CD4-positive, alpha-beta T cell treated with Interleukin-4 for 4 hours (primary cell): ENCODE measurements at places on chromosomes 2 and 18.

DNA sequence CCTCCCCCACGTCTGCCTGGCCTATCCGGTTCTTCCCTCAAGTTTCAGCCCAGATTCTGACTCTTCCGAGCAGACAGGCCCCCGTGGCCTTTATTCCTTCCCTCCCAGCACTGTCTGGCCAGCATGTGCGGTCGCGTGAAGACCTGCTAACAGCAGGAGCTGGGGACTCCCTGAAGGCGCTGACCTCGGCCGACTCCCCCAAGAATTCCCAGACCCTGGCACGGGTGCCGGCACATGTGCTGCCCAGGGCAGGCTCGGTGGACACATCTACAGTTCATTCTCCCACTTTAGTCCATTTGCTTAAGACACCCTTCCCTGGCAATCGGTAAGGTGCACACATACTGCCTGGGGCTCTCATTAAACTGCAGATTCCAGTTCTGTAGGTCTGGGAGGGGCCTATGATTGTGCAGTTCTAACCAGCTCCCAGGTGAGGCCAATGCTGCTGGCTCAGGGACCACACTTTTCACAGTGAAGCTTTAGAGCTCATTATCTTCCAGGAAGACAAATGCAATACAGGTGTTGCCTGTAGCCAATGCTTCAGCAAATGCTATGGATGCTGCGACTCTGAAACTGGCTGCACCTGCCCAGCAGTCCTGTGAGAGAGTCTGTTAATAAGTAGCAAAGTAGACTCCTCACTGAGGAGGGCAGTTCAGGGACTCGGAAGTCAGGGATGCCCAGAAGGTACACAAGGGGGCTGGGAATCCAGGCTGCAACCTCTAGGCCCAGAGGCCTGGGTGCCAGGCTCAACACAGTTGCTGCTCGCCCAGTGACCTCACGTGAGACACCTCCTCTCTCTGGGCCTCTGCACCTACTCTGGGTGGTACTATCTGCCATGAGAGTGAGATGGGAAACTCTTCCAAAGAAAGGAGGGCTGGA lies 45.4 kb upstream of the TAF1B start:
- no peak for DNase-seq

DNA sequence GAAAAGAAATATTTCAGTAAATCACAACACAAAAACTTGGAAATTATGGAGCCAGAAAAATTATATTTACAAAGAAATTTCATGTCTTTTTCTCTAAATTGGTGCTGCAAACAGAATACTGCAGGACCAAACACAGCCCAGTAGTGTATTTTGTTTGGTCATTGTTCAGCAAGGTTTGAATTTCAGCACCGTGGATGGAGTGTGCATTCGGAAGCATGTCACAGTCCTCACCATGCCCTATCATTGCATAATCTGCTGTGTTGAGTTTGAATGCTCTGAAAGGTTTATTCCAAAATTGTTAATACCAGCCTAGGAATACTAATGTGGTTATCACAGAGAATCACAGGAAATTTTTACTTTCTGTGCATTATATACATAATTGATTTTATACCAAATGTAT lies 296.7 kb downstream of the METTL4 start:
- DNase-seq: no peak

GRCh38 chr2:230216489-230216888 lies 3.3 kb downstream of the SP110 start:
- DNase-seq: no peak

- DNase-seq: no peak
Measured at GRCh38 chr18:36158266-36158867, 28.7 kb downstream of the ELP2 start.

GRCh38 chr2:149161481-149162225 lies 123.2 kb downstream of the LYPD6B start:
- no peak for DNase-seq

DNA sequence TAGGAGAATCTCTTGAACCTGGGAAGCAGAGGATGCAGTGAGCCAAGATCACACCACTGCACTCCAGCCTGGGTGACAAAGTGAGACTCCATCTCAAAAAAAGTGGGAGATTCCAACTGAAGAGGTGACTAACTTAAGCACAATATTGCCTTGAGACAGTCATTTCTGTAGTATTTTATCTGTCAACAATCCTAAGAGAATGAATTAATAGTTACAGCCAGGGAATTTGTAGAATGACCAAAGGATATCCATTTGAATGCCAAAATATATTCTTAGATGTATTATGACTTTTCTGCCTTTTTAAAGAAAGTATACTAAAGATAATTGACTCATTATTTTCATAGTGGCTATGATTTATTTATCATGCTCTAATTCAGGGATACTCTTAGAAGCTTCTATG lies 40.7 kb upstream of the CCDC150 start:
- DNase-seq: no peak

GRCh38 chr18:64807560-64807959 lies 658.7 kb upstream of the LINC00305 start:
- no peak for DNase-seq

GRCh38 chr18:73784853-73785252 lies 362.8 kb downstream of the FBXO15 start:
- DNase-seq: no peak

DNA sequence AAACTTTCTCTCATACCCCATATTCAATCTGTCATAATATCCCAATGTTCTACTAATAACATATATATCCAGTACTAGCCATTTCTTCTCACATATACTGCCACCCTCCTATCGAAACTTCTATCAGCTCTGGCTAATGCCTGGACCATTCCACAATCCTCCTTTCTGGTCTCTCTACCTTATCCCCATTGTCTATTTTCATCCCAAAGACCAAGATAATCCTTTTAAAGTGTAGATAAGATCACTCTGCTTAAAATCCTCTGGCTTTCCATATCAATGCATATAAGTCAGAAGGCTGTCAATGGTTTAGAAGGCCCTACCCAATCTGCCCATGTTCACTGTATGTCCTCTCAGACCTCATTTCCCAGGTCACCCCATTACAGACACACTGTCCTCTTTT lies 229.6 kb downstream of the ZEB2 start:
- DNase-seq: no peak

GRCh38 chr18:48850822-48851598 lies 99.8 kb downstream of the SMAD7 start:
- DNase-seq: no peak

- no peak for DNase-seq
Measured at GRCh38 chr18:9426753-9427152, 48.6 kb upstream of the RALBP1 start.

- DNase-seq: no peak
Measured at GRCh38 chr2:134663451-134664450, 55.0 kb downstream of the TMEM163 start.

GRCh38 chr2:47068981-47069627 lies 86.0 kb downstream of the STPG4 start:
- DNase-seq: no peak

DNA sequence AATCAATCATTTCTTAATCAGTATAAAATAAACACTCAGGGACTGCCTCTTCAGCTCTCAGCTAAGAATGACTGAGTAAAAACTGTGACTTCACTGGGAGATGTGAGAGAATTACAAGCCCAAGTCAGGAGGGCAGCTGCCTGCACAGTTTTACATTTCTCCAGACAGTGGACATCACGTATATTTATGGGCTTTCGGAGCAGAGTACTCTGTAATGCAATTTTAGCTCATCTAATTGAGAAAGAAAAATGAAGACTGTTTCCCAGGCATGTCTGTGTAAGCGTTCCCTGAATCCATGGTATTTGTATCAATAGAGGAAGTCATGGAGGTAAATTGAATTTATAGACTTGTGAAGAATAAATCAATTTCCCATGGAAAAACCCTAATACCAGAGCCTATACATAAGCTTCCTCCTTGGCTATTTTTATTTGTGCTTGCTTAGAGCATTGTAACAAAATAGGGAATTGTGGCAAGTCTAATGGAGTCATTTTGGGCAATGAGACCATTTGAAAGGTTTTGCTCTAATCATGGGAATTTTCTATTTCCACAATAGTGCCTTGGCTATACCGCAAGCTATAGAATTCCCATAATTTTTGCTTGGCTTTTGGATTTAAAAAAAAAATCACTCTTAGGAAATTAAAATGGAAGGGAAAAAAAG lies 87.2 kb downstream of the SLC5A7 start:
- DNase-seq: no peak

- DNase-seq: no peak
Measured at GRCh38 chr2:85131116-85131515, 2.1 kb upstream of the TCF7L1 start.

DNA sequence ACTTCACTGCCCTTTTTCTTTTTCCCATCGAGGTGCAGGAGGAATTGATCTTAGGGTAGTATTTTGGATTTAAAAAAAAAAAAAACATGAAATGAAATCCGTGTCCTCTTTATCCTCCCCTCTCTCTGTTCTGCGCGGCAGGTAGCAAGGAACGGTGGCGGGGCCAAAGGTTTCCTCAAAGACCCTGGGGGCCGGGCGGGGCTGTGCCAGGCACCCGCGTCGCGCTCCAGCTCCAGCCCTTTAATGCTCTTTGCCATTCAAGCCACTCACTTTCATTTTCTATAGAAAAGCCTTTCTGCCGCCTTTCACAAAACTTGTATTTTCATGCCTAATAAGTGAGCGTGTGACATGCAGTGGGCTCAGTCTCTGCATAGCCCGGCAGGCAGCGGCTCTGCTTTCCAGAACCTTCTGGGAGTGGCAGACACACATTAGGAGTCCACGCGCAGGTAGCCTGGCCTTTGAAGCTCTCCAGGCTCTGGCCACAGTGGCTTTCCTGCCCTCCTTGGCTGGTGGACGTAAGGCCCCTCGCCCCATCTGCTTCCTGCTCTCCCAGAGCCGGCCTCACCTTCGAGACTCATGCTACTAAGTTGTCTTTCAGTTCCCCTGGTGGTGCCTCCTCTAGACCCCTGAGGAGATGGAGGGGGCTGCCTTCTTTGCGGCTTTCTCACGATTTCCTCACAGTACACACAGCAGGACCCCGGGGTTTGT lies 41.7 kb downstream of the AGAP1 start:
- DNase-seq: no peak

DNA sequence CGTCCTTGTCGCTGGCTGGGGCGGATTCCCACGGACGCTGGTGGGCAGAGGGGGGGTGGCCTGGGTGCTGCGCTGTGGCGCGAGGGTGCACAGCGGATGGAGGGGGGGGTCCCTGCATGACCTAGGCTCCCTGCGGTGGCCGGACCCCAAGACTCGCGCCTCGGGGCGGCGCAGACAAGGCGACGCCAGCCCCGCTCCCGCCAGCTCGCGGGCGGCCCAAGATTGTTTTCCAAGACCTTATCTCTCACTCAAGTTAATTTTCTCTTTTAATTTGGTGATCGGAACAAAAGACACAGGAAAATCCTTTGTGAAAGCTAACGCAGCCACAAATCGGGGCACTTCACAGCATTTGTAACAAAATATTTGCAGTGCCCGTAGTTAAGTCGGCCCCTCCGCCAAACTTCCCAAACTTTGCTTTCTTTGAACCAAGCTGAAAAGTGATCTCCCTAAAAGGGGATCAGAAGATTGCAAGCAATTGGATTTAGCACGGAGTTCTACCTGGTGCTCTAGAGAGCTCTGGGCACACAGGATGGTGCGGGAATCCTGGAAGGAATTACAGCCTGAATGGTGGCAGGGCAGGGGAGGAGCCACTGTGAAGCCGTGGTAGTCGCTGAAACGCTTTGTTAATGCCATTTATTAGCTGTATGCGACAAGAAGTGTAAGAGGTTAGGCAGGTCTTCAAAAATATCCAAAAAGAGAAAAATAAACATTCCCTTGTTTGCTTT lies 4.8 kb upstream of the ID2 start:
- no peak for DNase-seq

DNA sequence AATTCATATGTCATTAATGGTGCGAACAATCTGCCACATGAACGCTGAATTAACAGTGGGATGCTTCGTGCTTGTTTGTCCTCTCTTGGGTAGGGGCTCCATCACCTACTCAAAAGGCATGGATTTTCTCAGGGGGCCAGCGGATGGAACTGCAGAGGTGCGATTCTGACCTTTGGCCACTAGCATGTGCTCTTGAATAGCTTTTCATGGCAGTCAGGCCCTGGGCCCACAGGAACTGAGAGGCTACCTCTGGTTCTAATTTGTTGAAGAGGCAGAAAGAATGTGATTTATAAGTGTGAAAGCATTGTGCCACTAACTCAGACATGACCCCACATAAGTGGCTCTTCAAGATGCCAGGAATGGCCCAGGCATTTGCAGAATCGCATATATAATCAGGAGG lies 283.2 kb downstream of the INSIG2 start:
- DNase-seq: no peak

- no peak for DNase-seq
Measured at GRCh38 chr2:117553448-117553847, 261.0 kb upstream of the DDX18 start.

- DNase-seq: no peak
Measured at GRCh38 chr2:188209218-188209617, 82.5 kb upstream of the GULP1 start.

DNA sequence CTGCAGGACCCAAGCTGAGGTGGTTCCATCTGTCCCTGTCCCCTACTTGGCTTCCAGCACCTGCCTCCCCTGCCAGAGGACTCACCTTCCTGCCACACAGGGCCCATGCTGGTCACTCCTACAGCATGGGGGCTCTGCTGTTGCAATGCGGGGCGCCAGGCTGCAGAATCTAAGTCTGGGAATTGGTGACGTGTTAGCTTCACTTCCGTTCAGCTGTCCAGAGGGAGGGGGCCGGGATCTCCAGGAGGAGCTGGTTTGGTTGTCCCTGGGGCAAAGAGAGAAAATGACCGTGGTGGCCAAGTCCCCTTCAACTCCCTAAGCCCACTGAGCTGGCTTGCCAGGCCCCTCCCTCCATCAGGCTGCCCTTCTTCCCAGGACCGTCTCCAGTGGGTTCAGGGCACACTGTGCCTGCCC lies 69.5 kb downstream of the IL1R2 start:
- no peak for DNase-seq

DNA sequence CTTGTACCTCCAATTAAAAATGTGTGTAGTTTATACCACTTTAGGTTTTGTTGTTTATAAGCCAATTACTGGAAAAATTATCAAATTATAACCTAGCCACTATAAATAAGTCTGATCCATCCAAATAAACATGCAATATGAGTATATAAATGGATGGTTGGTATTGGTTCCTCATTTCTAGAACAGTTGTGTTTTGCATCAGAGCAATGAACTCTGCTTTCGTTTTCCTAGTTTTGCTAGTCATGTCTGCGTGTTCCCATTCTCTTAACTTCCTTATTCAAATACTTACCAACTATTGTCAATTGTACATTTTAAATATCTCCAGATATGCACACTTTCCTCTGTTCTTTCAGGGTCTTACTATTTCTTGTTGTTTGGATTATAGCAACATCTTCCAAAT lies 641.7 kb downstream of the NR4A2 start:
- no peak for DNase-seq
